ENCODE measurements at places on chromosomes 1 and 21.

GRCh38 chr1:84101204-84101603 is 42.9 kb upstream of the PRKACB start:
- no peak for DNase-seq

DNA sequence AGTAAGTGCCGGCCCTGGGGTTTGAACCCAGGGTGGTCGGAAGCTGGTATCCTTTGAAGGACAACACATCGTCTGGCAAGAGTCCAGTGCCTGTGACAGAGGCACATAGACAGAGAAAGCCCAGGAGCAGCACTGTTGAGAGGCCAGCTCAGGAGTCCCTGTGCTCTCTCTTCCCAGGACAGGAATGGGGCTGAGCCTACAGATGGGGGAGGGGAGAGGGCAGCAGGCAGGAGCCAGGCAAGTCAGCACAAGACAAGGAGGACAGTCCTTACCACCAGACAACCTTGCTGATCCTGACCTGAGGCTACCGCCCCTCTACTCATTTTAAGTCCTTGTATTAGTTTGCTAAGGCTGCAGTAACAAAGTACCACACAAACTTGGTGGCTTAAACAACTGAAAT is 27.7 kb upstream of the SYT6 start:
- no peak for DNase-seq

DNA sequence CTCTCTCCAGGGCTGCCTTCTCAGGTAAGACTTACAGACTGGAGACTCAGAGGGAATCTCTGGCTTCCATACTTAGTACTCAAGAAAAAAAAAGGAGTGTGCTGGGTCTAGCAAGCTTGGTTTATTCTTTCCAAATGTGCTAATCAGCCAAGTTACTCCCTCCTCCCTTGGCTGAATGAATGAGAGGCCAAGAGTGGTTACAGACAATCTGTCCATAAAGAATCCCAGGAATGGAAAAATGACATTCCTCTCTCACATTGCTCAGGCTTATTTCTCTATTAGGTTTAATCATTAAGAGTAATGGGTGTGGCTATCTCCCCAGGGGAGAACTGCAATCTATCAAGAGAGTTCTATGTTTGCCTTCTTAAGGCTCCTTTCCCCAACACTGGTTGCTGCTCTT is 547.3 kb upstream of the PLXNA2 start:
- no peak for DNase-seq

DNA sequence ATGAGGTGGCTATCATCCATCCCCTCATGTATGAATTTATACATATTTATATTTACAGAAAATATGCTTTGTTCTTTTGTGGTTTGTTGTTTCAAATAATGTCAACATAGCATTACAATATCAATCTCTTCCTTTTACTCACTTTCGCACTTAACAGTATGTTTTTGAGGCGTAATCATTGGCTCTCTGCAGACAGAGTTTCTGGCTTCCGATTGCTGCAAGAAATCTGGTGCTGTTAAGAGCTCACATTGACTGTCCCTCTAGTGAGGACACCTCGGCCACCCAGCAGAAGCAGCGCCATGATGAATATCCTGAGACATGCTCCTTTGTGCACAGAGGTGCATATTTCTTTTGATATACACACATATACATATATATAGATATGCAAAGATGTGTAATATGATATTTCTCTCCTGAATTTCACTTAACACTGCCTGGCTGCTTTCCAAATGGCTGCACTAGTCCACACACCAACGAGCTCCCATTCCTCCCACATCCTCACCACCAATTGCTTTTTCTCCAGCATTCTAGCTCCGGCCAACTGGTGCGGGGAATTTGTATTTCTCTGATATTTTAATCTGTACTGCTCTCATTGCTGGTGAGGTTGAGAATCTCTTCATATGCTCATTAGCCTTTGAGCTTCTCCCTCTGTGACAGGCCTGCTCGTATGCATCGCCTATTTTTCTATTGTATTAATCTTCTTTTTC is 248.4 kb downstream of the SIPA1L2 start:
- no peak for DNase-seq

DNA sequence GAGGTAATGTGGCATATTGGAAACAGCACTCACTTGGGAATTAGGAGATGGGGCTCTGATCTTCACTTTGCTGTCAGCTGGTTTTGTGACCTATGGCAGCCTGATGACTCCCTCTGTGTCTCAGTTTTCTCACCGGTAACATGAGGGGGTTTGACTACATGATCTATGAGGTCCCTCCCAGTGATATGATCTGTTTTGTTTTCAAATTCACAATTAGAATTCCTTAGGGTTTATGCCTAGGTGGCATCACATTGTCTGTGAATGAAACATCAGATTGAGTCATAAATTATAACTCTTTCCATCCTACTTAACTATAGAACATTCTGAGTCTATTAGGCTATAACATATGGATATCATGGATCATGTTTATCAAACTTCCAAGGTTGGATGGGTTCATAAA is 386.6 kb downstream of the PTBP2 start:
- DNase-seq: no peak

DNA sequence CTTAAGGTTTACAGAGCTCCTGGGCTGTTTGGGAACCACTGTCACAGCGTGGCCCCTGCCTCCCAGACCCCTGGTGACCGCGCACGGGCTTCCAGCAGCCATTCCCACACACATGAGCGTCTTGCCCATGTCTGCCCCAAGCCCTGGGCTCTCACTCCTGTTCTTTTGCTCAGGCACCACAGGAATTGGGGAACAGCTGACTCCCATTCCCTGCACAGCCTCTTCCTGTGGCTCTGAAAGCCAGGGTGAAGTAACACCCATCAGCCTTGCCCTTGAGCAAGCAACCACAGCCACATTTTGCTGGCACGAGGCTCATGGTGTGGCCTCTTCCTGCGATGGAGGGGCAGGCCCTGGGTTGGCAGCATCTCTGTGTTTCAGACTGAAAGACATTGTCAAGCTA is 14.3 kb upstream of the GPR157 start:
- DNase-seq: no peak

- DNase-seq: no peak
Observed at GRCh38 chr1:220294846-220295301, 22.6 kb upstream of the RAB3GAP2 start.

DNA sequence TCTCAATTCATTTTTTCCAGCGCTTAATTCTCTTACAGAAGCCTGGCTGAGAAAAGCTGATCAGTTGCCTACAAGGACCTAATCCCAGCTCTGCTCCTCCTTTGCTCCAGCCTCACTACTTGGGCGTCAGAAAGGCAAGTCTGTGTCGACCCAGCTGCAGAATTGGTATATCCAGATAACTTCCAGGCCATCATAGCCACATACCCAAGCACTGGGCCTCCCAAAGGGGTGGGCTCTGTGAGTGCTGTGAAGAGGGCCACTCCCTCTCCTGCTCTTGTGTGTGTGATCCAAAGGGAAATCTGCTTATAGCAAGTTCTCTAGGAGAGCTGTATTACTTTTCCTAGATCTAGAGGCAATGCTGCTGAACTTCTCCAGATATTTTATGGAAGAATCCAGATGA is 18.1 kb downstream of the LMOD1 start:
- no peak for DNase-seq

DNA sequence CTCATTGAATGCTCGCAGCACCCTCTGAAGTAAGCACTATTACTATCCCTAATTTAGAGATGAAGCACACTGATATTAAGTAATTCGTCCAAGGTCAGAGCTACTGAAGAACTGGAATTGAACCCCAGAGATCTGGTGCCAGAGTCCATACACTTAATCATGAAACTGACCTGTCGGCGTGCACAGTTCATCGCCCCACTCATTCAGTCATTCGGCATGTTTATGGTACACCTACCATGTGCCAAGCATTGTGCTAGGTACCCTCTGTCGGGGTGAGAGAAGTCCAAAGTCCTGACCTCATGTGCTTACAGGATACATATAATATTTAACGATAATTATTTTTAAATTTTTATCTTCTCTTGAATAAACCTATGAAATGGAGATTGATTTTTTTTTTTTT is 5.6 kb upstream of the CENPS start:
- DNase-seq: no peak

Measured in NCI-H2081 treated with DMSO at 0.1 percent for 48 hours (cell line).